GM19239 (cell line): ENCODE measurements at places on chromosomes 12 and 14.

DNA sequence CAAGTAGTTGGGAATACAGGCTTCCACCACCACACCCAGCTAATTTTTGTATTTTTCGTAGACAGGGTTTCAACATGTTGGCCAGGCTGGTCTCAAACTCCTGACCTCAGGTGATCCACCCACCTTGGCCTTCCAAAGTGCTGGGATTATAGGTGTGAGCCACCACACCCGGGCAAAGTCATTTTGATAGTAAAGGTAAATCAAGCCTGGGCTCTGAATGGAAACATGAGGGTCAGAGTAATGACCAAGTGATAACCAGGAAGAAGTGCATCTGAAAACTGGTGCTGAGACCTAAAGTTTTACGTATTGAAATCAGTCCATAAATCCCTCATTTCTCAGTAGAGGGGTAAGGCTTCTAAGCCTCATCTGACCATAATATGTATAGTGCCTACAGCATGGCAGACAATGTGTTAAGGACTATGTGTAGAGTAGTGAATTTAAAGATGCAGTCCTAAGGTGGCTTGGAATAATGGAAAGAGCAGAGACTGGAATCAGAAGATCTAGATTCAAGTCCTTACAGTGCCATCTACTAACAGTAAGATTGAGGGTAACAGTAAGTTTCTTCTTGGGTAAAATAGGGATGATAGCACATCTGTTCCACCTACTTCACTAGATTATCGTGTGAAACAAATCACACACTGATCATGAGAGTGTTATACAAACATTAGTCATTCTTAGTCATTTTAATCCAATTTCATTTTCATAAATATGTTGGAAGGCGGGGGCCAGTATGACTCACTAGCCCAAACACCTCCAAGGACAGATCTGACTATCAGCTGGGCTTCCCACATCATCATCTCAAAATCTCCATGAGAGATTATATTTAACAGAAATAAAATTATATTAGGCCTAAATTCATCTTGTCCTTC, 11.2 kb downstream of the MAP4K5 start:
- DNase-seq: no peak

- no peak for DNase-seq
Observed at GRCh38 chr14:99566390-99567354, 37.3 kb downstream of the CCDC85C start.

DNA sequence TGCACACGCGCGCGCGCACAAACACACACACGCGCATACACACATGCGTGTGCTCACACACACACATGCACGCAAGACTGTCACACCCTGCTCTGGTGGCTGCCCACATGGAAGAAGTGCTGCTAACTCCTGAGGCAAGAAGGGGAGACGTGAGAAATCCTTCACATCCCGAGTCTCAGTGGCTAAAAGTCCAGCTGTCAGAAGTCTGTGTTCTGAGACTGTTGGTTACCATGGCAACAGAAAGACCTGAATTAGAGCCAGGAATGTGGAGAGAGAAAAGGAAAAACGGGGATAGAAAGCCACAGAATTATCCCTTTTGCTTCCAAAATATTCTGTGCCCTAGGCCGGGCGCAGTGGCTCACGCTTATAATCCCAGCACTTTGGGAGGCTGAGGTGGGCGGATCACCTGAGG, 71.2 kb downstream of the PPFIBP1 start:
- DNase-seq: no peak

DNA sequence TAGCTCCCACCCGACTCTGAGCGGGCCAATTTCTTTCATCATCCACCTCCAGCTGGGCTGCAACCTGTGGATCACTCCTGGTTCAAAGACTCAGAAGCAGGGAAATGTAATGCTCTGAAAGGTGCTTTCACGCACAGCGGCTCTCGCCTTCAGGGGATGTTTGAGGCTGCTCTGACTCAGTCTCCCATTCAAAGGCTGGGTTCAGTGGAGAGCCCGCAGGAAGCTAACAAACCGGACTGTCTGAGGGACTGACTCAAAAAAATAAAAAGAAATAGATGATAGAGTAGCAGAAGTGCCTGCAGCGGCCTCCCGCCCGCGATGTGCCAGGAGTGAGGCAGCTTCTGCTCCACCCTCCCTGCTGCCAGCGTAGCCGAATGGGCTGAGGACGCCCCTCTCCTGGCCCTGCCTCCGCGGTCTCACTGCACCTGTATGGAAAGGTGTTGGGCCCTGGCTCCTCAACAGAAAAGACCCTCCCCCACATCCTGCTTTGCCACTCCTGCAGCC, 98.0 kb downstream of the GCH1 start:
- DNase-seq: no peak

- DNase-seq: no peak
Observed at GRCh38 chr14:84006643-84007155, 1523.2 kb upstream of the FLRT2 start.

DNA sequence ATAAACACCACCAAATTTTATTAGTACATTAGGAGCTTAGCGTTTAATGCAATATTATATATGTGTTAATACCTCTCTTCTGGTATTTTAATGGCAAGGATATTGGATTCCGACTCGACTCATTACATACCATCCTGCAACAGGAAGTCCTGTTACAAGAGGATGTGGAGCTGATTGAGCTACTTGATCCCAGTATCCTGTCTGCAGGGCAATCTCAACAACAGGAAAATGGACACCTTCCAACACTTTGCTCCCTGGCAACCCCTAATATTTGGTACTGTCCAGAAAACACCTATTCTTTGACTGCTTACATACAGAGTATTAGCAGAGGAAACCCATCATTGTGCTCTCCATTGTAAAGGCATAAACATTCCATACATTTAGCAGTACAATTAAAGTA, 45.2 kb downstream of the VEZT start:
- no peak for DNase-seq

GRCh38 chr12:41106315-41106714, 81.8 kb upstream of the PDZRN4 start:
- DNase-seq: no peak

- no peak for DNase-seq
Observed at GRCh38 chr14:77011245-77011644, 17.3 kb downstream of the IRF2BPL start.

- DNase-seq: no peak
Observed at GRCh38 chr12:118418385-118419057, 42.2 kb downstream of the SUDS3 start.

- no peak for DNase-seq
Observed at GRCh38 chr14:50045837-50046236, 70.5 kb downstream of the VCPKMT start.

GRCh38 chr12:15811214-15812127, 22.3 kb upstream of the EPS8 start:
- no peak for DNase-seq

- no peak for DNase-seq
Observed at GRCh38 chr12:54374562-54375258, 9.8 kb downstream of the ZNF385A start.

DNA sequence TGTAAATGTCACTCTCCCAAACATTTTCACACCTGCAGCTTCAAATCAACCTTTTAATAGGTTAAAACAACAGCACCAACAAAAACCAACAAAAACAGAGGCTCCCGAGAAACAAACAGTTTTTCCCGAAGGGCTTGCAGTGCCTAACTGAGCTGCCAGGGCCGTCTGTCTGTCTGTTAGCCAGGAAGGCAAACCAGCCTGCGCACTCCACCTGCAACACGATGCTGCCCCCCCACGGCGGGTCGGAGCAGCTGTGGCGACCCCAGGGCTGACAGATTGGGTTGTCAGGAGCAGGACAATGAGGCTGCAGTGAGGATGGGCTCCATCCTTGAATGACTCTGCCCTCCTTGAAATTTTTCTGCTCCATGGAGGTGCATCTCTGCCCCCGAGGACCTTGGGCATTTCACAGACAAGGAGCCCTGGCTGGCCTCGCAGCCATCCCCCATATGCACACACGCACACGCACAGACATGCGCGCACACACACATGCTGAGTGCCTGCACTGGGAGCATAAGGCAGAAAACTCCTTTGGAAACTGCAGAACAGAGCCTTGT, 2.6 kb downstream of the RTL1 start:
- DNase-seq: no peak

- peak; percentile 58 for DNase-seq
Observed at GRCh38 chr14:24430143-24430681, 458 bp downstream of the KHNYN start.

DNA sequence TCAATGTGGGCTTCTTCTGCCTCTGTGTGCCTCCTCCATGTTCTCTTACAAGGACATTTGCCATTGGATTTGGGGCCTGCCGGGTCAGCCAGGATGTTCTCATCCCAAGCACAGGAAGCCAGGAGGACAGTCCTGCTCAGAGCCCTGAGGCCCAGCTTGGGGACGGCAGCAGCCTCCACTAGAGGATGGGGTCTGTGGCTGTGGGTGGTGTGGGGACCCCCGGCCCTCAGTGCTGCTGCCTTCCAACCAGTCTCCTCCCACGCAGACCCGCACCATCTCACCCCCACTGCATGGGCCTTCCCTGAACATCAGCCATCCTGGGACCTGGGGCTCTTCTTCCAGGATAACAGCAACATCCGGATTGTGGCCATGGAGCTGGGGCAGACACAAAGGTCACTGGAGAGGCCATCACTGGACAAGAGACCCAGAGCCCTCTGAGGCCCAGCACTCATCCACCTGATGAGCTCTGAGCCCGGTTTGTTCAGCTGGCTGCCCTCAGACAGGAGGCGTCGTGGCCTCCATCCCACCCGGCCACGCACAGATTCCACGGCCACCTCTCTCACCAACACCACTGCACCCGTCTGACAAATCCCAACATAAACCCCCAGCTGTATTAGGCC, 56.5 kb upstream of the C14orf180 start:
- DNase-seq: no peak

DNA sequence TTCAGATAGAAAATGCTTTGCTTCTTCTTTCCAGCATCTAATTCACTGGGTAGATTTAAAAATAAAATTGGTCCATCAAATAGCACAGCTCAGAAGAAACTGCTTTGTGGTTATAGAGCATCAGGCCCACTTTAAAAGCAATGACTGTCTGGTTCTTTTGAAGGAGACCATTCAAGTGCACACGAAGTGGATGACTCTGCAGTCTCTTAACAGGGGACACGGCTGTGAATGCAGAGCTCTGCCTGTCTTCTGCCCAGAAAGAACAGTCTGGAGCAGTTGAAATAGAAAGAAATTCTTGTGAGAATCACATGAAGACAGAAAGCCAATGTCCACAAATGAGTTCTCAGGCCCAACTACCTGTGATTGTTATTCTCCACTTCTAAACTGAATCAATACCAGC, 138.7 kb upstream of the PLEKHA5 start:
- DNase-seq: no peak

GRCh38 chr14:24712909-24713308, 78.9 kb upstream of the GZMB start:
- no peak for DNase-seq

- DNase-seq: no peak
Observed at GRCh38 chr12:58270966-58271705, 329.8 kb downstream of the ATP23 start.

DNA sequence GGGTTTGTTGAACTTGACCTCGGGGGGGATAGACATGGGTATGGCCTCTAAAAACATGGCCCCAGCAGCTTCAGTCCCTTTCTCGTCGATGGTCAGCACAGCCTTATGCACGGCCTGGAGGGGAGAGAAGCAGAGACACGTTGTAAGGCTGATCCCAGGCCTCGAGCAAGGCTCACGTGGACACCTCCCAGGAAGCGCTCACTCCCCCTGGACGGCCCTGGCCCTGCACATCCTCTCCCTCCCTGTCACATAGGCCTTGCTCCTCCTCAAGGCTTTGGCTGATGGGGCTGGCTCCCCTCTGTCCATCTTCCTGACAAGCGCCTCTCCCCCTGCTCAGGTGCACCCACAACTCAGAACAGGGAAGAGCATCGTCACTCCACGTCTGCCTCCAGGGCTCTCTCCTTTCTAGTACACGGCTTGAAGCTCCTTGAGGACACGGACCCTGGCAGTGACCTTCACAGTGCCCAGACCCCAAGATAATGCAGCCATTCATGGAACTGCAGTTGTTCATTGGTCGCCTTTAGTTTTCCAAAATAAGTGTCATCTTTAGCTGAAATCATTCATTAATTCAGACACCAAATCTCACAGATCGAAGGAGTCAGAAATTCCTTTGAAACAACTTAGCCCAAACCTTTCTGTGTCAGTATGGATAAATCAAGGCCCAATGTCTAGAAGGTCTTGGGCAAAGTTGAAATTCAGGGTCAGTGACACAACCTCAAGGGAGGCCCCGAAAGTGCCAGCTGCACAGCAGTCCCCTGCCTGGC, 9.7 kb downstream of the SERPINA1 start:
- no peak for DNase-seq

DNA sequence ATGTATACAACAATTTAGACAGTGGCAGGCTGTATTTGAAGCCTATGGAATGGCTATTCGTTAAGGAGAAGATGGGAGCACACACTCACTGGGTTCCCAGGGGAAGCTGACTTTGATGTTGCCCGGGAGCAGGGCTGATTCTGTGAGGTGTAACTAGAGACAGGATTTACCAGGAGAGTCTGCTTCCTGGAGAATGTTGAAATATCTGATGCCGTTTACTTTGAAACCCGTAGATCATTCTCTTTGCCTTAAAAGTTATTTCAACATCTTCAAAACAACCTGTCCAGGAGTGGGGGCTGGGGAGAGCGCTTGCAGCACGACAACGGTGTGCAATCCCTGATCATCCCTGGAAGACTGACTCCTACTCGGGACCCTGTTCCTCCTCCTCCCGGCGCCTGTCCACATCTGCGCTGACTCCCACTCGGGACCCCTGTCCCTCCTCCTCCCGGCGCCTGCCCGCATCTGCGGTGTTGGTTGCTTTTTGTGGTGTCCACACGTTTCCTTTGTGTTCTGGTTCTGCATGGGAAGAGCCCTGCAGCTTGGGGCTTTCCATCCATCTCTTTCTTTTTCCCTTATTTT, 72.6 kb downstream of the AACS start:
- no peak for DNase-seq

- DNase-seq: no peak
Observed at GRCh38 chr14:54814076-54814475, 88.5 kb downstream of the GCH1 start.

- DNase-seq: no peak
Observed at GRCh38 chr14:61512026-61512834, 183.1 kb upstream of the HIF1A start.

- DNase-seq: no peak
Observed at GRCh38 chr14:55794655-55795595, 214.9 kb downstream of the KTN1 start.

GRCh38 chr12:15788233-15789219, 662 bp downstream of the EPS8 start:
- peak; percentile 13 for DNase-seq

DNA sequence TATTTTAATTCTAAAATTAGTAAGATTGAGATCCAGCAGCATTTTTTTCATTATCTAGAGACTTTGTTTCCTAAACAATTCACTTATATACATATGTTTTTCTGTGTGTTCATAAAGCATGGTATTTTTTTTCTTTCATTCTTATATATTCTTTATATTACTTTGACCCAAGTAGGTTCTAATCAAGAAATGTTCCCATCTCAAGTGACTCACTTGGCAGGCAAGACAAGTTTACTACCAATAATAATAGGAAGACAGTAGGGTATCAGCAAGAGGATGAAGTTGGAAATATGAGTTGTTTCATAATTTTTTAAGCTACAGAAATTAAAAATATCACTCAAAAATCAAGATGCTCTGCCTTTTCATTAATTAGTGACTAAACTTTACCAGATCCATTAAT, 613.4 kb upstream of the ATP2B1 start:
- DNase-seq: no peak

- no peak for DNase-seq
Observed at GRCh38 chr12:31557707-31558106, 33.2 kb downstream of the DENND5B start.
